Non-pigmented ciliary epithelial cell (primary cell): ENCODE measurements at places on chromosomes 12 and 14.
A peak's percentile ranks its signal among the peaks of the same experiment; 100 is the strongest.

GRCh38 chr12:23055004-23055403, 430.0 kb downstream of the ETNK1 start:
- no peak for DNase-seq

GRCh38 chr12:39824505-39825212, 205.1 kb upstream of the ABCD2 start:
- DNase-seq: no peak

- DNase-seq: no peak
Measured at GRCh38 chr14:71474301-71475265, 457.6 kb upstream of the RGS6 start.

- no peak for DNase-seq
Measured at GRCh38 chr12:11685716-11686115, 36.2 kb downstream of the ETV6 start.

GRCh38 chr14:100405760-100406455, 82.8 kb downstream of the SLC25A47 start:
- DNase-seq: no peak

DNA sequence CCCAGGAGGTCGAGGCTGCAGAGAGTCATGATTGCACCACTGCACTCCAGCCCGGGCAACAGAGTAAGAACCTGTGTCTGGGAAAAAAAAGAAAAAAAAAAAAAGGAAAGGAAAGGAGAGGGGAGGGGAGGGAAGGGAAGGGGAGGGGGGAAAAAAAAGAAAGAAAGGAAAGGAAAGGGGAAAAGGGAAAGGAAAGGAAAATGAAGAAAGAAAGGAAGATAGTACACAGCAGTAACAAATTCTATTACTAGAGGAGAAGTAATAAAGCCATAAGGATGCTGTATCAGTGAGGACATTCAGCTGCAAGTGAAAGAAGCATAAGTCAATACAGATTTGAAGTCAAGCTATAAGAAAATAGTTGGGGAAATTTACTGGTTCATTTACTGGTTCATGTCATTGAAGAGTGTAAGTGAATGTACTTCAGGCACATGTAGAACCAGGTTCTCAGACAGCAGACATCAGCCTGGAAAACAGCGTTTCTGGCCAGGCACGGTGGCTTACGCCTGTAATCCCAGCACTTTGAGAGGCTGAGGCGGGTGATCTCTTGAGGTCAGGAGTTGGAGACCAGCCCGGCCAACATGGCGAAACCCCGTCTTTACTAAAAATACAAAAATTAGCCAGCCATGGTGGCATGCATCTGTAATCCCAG, 37.4 kb downstream of the NDUFA12 start:
- no peak for DNase-seq

GRCh38 chr12:124484067-124484466, 83.3 kb downstream of the NCOR2 start:
- DNase-seq: no peak

GRCh38 chr12:47085815-47086252, 6.1 kb upstream of the AMIGO2 start:
- no peak for DNase-seq

DNA sequence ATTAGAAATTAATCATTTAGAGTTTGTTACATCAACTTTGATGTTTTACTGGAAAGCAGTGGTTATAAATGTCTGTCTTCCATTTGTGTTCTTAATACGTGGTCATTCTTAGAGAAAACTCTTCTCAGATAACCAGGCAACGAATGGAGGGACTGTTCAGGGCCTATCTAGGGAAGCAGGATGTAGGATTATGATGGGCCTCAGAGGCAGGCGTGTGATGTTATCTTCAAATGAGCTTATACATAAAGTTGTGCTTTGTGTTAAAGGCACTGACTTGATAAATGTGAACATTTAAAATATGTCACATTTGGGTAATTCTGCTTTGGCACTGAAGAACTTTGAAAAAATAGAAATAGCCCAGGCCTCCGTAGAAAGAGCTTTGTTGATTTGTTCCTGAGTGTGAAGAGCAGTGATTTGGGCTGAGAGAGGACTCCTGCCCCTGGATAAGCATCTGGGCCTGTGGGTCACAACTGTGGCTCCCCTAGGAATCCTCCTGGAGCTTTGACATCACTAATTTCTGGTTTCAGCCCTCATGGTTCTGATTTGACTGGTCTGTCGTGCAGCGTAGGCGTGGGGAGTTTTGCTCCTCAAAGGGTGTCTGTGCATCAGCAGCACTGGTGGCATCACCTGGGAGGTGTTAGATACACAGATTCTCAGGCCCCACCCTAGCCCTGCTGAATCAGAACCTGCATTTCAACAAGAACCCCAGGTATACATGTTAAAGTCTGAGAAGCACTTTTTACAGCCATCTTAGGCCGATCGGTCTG, 55.4 kb downstream of the SAMD4A start:
- no peak for DNase-seq

DNA sequence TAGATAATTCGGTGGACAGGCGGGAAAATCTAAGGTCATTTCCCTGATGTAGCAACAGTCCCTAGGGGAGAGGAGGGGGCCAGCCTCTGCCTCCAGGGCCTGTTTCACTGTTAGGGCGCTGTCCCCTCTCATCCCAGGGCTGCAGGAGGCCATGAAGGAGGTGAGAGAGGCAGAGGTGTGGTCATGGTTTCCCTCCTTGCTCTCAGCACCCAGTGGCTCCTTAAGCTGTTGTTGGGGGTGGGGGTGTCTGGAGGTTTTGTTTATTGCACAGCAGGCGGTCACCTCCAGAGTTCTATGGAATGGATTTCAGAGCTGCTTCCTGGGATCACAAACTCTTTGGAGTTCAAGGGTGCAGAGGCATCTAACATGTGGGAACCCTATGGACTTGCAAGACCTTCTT, 212.5 kb upstream of the RTL1 start:
- no peak for DNase-seq

GRCh38 chr12:107523775-107524535, 161.6 kb upstream of the PWP1 start:
- no peak for DNase-seq

- no peak for DNase-seq
Measured at GRCh38 chr14:61877035-61877390, 114.8 kb downstream of the SNAPC1 start.

DNA sequence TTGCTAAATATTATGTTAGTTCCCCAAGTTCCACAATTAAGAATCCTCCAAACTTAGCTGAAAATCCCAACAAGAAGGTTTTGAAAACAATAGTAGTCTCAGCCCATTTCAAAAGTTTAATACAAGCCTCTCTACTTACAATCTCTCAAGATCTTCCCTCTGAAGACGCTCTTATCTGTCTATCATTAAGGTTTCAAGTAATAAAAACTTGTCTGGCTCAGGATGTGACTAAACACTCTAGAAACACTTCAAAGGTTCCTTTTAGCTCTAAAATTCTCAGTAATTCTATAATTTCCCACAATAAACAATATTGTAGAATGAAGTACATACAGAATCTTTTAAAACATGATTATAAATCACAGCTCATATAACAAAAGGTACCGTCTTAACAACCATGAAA, 16.3 kb downstream of the YAF2 start:
- DNase-seq: no peak

DNA sequence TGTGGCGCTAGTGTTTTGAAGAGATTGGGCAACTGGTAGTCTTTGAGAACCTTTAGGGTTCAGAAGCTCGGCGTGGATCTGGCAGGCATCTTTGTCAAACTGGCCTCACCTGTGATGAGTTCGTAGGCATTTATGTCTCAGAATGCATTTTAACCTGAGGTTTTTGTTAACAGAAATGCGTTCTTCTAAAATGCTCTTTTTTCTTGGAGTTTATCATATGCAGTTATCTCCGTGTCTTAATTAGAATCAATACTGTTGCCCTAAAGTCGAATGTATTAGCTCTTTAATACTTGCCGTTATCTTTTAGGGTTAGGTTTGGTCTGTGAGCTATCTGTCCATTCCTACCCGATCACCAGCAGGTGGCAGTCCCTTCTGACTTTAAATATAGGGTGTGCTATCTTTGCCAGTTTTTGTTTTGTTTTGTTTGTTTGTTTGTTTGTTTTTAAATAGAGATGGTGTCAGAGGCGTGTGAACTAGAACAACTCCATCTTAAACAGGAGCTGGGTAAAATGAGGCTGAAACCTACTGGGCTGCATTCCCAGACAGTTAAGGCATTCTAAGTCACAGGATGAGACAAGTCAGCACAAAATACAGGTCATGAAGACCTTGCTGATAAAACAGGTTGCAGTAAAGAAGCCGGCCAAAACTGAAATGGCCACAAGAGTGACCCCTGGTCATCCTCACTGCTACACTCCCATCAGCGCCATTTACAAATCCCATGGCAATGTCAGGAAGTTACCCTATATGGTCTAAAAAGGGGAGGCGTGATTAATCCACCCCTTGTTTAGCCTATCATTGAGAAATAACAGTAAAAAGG, 1.4 kb downstream of the ATF1 start:
- no peak for DNase-seq

- DNase-seq: no peak
Measured at GRCh38 chr14:76537906-76538647, 162.1 kb downstream of the ESRRB start.

GRCh38 chr12:65902500-65902899, 78.2 kb downstream of the HMGA2 start:
- no peak for DNase-seq

DNA sequence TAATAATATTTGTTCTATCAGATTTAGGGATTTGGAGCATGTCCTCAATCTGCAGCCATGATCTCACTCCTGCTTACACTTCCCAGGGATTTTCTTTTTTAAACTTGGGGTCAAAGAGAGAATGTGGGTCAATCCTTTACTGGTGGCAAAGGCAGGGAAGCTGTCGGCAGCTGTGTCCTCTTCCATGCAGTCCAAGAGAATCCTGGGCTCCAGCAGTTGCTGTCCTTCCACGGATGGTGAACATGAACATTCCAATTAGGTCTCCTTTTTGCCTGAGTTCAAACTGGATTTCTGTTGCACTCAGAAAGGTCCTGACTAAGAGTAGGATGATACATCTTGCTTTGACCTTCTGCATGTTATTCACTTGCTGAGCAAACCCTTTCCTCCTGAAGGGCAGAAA, 73.9 kb downstream of the ARL6IP4 start:
- DNase-seq: no peak

GRCh38 chr12:44497044-44497443, 379.1 kb downstream of the NELL2 start:
- DNase-seq: no peak

DNA sequence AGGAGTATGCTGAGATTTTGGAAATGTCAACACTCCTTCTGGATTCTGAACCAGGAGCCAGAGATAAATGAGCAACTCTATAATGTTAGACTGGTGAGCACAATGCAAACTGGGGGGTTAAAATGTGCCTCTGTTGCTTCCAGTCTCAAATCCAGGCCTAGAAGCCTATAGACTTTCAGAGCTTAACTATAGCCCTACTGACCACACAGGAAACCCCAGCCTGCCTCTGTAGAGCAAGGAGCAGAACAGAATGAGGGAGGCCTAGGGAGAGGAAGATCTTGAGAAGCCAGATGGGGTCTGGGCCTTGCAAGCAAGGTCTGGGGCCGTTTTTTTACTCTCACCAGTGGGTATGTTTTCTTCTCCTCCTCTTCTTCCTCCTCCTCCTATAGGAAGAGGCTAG, 225.4 kb upstream of the KITLG start:
- no peak for DNase-seq

DNA sequence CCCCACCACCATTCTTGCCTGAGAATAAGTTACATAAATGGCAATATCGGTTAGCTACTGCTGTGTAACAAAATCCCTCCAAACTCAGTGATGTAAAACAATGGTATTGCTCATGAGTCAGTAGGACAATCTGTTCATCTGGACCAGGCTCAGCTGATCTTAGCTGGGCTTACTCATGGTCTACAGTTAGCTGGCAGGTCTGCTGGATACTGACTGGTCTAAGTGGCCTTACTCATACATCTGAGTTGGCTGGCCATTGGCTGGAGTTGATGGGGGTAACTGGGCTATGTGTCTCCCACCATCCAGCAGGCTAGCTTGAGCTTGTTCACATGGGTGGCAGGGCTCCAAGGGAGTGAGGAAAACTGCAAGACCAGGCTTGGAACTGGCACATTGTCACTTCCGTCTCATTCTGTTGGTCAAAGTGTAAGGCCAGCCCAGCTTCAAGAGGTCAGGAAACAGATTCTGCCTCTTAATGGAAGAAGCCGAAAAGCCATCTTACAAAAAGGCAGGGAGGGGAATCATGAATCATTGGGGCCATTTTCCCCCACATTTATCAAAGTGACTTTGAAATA, 56.7 kb upstream of the CHGA start:
- no peak for DNase-seq

GRCh38 chr14:56206596-56206995, 88.4 kb downstream of the PELI2 start:
- DNase-seq: no peak

DNA sequence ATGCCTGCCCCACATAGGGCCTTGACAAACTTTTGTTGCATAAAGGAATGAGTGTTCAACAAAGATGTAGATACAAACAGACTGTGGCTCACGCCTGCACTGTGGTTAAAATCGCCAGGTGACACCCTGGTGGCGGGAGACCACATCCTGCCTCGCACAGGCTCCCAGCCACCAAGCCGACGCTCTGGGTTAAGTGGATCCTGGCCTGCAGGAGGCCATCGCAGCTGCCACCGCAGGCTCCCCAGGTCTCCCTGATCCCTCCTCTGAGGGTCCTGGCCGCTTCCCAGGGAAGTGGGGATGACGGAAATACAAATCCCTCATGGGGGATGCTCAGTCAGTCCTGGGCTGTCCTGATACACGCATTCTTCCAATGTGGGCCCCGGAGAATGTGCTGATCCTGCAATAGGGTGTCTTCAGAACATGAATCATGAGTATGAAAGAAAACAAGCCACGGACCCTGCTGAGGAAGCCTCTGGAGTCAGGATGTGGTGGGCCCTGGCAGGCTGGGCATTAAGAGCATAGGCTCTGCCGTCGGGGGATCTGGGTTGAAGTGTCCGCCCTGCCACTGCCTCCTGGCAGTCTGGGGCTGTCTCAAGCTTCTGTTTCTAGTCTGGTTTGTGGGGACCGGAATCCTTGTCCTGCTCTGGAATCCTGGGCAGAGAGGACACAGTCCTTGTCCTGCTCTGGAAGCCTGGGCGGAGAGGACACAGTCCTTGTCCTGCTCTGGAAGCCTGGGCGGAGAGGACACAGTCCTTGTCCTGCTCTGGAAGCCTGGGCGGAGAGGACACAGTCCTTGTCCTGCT, 53.5 kb upstream of the BEGAIN start:
- DNase-seq: peak; percentile 42

DNA sequence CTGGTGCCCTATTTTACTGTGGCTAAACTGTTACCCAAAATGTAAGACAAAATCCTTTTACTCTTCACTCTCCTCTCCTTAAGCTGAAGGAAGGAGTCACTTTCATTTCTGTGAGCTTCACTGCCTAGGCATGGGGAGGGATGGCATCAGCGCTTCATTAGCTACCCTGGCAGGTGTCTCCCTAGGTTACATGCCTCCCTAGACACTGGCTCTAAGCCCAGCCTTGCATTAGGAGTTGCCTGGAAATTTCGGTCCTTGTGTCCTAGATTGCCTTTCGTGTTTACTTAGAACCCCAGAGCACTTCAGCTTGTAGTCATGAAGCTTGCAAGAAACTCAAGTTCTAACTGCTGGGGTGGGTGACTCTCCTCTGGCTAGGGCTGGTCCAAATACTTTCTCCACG, 520.5 kb upstream of the STXBP6 start:
- DNase-seq: no peak
